ENCODE measurements at places on chromosomes 3 and 15.
A peak's percentile ranks its signal among the peaks of the same experiment; 100 is the strongest.

DNA sequence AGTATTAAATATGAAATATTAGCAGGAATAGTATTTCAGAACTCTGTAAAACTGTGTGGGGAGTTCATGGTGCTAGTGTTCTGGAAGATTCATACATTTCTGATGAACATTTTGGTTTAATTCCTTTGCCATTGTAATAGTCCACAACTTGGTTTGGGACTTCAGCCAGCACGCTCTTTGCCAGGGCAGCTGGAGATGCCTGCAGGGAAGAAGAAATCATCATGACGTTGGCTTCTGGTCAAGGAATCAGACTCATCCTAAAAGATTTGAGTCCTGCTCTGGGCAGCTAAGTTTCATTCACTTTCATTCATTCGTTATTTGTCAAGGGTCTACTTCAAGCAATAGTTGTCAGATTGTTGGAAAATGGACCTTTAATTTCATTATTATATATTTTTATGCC lies 32.4 kb upstream of the MRPL3 start:
- no peak for DNase-seq

DNA sequence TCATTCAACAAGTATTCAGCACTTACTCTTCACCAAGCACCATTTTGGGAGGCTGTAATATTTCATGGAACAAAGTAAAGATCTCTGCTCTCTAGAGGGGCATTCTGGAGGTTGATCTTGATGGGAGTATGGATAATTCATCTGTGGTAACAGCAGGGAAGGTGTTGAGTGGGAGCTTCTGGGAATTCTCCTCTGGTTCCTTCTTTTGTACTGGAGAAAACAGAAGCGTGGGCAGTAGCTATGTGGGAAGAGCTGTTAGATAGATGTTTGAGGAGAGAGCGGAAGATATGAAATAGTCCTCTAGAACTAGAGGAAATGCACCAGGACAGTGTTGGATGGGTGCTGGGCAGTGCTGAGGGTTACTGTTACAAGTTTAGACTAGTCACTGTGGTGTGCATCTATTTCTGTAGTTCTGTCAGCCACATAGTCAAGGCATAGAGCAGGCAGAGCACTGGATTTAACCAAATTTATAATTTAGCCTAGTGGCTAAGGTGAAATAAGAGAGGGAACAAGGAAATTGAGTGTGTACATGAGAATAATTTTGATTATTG lies 9.6 kb downstream of the NMD3 start:
- no peak for DNase-seq

DNA sequence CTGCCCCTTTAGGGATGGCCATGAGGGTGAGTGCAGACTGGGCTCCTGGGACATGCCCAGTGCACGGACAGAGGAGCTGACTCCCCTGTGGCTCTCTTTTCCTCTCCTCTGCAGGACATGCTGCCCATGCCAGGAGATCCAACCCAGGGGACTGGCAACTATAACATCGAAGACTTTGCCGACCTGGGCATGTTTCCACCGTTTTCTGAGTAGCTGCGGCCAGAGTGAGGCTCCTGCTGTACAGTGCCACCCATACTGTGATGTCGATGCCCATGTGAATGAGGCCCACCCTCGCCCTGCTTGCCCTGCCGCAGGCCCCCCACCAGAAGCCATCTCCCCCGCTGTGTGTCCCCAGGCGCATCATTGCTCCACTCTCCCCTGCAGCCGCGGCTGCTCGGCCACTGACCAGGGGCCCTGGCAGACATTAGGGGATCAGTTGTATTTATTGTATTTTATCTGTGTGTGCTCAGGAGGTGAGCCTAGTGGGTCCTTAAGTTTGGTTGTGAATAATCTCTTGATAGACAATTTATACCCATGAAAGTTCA lies 101.6 kb upstream of the ABHD17C start:
- DNase-seq, result no peak

- no peak for DNase-seq
Observed at GRCh38 chr3:189748046-189748445, 116.9 kb downstream of the TP63 start.

GRCh38 chr3:195135917-195136316 lies 135.0 kb downstream of the XXYLT1 start:
- DNase-seq, result no peak

DNA sequence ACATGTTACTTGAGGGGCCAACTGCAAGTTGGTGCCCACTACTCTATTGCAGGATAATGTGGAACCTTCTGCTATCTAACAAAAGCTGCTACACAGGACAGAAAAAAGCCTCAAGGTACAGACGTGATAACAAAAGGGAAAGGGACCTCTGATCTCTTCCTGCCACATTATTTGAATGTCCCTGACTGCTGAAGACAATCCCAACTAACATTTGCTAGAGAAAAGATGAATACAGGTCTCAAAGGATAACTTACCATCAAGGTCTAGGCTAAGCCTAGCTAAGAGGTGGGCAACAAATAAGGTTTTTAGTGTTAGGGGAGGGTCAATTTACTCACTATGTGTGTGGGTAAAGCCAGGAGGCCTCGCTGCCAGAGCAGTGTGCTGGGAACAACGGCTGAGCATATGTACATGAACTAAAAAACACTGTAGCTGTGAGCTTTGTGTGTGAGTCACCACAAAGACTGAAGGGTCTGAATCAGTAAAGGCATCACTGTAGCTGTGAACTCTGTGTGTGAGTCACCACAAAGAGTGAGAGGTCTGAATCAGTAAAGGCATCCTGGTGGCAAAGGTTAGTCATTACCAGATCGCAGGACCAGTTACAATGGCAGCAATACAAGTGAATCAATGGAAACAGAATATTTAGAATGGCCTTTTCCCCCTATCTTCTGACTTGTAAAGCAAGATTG lies 111.7 kb downstream of the LMLN start:
- no peak for DNase-seq

DNA sequence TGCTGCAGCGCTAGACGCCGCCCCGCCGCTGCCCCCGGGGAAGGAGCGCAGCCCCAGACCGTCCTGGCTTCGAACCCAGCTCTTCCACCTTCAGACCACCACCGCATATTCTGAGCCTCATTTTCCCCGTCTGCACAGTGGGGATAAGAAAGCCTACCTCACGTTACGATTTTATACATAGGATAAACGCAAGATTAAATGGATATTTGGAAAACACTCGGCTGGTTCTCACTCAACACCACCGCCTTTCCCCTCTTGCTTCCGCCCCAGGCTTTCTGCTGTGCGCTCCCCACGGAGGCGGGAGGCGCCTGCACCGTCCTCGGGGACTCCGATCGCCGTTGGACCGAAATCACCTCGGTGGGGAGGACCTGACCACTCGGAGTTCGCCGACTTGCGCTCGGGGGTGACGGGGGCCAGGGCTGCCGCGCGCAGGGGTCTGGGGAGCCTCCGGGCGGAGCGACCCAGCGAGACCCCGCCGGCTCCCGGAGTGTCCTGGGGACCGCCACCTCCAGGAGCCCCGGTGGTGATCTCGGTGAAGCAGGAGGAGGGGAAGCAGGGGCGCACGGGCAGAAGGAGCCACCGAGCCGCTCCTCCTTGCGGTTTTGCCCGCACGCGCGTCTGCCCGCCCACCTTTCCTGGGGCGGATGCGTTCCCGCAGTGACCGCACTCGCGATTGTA lies 4.0 kb downstream of the FBXL22 start:
- peak; percentile 34 for DNase-seq

DNA sequence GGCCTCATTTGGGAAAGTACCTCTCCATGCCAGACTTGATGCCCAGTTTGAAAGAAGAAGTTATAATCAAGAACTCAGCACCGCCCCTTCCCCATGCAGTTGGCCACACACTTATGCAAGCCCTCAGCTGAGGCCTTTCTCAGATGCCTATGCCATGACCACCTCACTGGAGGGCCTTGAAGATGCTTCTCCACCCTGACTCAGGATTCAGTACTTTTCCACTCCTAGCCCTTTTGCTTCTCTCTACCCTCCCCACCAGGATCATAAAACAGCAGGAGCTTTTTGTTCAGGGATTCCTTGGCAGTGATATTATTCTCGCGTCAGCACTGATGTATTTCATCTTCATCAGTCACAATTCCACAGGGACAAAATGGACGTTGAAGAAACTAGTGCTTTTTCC lies 313.5 kb downstream of the PYDC2 start:
- no peak for DNase-seq

DNA sequence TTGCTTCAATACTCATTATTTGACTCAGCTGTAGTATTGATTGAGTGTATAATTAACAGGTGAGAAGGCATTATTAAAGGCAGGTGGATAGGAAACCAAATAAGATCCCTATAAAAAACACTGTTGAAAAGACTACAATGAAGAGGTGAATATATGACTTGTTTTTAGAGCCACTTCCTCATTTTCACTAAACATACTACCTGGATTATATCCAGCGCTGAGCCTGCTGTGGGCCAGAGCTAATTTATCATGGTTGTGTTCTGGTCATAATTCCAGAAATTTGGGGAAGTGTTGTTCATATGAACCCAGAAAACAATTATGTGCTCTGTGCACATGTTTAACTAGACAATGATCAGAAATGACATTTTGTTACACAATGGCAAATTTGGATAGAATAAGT lies 235.3 kb upstream of the MME start:
- DNase-seq, result no peak

DNA sequence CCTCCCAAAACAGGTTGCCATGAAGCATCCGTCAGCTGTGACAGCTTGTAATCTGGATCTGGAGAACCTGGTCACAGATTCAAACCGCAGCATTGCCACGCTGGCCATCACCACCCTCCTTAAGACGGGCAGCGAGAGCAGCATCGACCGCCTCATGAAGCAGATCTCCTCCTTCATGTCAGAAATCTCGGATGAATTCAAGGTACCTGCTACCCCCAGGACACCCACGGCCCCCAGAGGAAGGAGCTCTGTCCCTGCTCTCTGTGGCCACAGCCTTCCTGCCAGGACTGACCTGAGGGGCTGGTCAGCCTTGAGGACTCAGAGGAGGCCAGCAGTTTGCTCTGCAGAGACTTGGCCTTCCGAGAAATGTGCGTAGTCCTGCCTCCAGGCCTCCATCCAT lies 11.2 kb downstream of the COPG1 start:
- no peak for DNase-seq

GRCh38 chr3:61848885-61849284 lies 287.5 kb downstream of the PTPRG start:
- no peak for DNase-seq

- DNase-seq, result no peak
Observed at GRCh38 chr15:64522226-64522823, 61.9 kb downstream of the ZNF609 start.

- DNase-seq, result no peak
Observed at GRCh38 chr3:119343719-119344118, 49.5 kb downstream of the ARHGAP31 start.

DNA sequence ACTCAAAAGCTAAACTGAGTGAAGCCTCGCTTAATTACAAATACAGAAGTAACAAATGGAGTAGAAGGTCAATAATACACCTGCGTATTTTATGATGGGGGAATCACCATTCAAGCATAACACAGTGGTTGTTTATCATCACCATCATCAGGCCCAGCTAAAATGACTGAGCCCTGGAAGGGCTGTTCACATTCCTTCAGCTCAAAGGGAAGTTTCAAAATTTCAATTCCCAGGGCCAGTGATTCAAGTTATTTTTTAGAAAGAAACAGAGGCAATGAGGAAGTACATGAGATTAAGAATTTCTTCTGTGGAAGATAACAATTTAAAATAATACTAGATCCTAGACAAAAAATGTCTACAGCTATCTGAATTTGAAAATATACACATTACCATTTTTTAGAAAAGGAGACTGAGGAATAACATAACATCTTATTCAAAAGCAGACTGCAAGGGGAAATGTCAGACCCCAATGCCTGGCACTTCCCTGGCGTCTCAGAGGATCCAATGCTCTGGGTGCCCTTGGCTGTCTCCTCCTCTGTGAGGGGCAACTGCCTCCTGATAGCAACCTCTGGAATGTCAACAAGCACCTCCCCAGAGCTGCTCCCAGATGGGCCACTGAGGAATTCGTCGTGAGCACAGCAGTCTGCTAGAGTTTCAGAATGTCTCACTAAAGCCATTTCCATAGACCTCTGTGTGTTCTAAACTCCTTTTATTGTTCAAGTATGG lies 22.8 kb downstream of the EHD4 start:
- no peak for DNase-seq

- DNase-seq, result no peak
Observed at GRCh38 chr3:178329936-178330335, 206.3 kb upstream of the KCNMB2 start.

- DNase-seq, result no peak
Observed at GRCh38 chr3:164230385-164231094, 847.8 kb downstream of the SI start.

DNA sequence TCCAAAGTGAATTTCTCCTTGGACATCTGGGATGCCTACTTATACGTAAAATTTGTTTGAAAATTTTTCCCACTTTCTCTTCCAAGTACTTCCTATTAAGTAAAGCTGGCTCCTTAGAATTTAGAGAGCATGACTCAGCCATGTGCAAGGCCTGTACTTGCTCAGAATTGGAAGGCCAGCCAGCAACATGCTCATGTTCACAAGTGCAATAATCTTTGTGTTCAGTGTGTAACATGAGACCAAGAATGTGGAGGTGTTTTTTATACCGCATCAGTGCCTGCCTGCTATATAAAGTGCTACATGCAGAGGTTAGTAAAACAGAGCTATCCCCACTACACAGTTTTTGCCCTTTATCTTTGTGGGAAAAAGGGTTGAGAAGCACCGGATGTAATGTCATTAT lies 151.9 kb upstream of the FEZF2 start:
- DNase-seq, result no peak

- DNase-seq, result no peak
Observed at GRCh38 chr3:185250247-185250646, 3.6 kb downstream of the EHHADH start.

DNA sequence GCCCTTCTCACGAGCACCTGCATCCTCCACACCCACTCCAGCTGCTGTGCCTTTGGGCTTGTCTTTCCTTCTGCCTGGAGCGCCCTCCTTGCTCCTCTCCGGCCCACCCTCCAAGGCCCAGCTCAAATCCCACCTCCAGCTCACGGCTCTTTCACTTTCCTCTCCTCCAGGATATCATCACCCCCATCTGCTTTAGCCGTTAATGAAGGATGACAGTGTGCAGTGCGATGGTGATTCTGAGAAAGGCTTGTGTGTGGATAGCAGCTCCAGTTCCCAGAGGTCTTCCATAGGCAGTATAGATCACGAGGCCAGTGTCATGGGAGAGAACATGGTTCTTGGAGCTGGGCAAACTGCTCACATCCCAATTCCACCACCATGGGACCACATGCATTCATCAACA lies 237.4 kb downstream of the TLE3 start:
- DNase-seq, result no peak

DNA sequence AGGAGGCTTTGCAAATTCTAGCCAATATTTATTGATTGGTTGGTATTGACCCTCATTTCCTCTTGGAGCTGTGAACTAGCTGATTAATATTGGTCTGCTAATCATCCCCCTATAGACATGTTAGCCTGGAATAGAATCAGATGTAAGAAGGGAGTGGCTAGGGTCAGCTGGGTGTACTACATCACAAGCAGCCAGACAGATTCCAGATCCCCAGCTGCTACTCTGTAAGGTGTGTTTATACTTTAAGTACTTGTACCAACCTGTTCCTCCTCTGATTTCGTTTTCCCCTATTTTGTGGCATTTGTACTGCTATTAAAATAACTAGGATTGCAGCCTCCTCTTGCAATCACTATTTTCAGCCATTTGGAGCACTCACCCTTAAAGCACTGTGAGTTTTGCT lies 49.9 kb downstream of the PARP15 start:
- DNase-seq, result no peak

- DNase-seq, result no peak
Observed at GRCh38 chr3:184175981-184176376, 1.3 kb downstream of the AP2M1 start.

GRCh38 chr3:195009616-195010015 lies 261.3 kb downstream of the XXYLT1 start:
- no peak for DNase-seq
